ENCODE measurements at places on chromosomes 12 and 14.

- no peaks in the 10 kb centered on the region for H3K36me3 ChIP-seq
- DNase-seq = peak; percentile 15
- H3K27me3 ChIP-seq = peaks cover 2% of the 10 kb centered on the region
- no peak overlapping the region for H3K4me3 ChIP-seq
Observed at GRCh38 chr12:124727264-124727800, 136.3 kb downstream of the SCARB1 start.

- no peaks in the 10 kb centered on the region for H3K36me3 ChIP-seq
- no peaks in the 10 kb centered on the region for H3K27me3 ChIP-seq
- DNase-seq = no peak
- no peaks in the 10 kb centered on the region for H3K4me1 ChIP-seq
Observed at GRCh38 chr14:83470959-83471695, 1937.5 kb upstream of the SEL1L start.

GRCh38 chr12:122839907-122840554, 4.8 kb downstream of the HIP1R start:
- DNase-seq = no peak
- H3K4me3 ChIP-seq = no peak overlapping the region
- H3K27ac ChIP-seq = no peak overlapping the region
- H3K4me1 ChIP-seq = peaks cover 11% of the 10 kb centered on the region
- H3K36me3 ChIP-seq = no peaks in the 10 kb centered on the region

- no peak for DNase-seq
- H3K27me3 ChIP-seq = no peaks in the 10 kb centered on the region
- H3K36me3 ChIP-seq = no peaks in the 10 kb centered on the region
- H3K4me3 ChIP-seq = no peak overlapping the region
- no peak overlapping the region for H3K27ac ChIP-seq
Observed at GRCh38 chr14:74965486-74966153, 10.2 kb upstream of the PGF start.

DNA sequence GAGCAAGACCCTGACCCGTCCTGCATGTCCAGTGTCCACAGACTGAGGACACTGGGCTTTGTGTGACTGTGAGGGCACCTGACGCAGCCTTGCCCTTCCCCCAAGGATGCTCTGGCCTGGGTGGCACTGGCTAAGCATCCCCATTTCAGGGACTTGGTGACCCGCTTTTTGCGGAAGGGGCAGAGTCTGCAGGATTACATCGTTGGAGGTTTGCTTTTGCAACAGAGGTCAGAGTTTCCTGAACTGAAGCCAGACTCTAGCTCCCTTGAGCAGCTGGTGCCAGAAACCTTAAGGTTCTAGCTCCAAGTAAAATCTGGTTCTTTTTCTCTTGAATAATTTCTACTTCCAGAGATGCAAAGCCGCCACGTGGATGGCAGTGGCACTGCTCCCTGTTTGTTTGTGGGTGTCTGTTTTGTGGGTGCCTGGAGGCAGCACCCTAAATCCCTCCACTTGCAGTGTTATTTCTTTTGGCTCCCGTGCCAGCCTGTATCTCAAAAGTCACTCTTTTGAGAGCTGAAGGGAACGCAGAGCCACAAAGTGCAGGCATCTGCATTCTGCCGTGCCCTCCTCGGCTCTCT, 184.7 kb downstream of the TSPAN9 start:
- H3K27ac ChIP-seq = no peak overlapping the region
- no peak for DNase-seq
- H3K27me3 ChIP-seq = no peaks in the 10 kb centered on the region
- H3K4me1 ChIP-seq = no peaks in the 10 kb centered on the region

DNA sequence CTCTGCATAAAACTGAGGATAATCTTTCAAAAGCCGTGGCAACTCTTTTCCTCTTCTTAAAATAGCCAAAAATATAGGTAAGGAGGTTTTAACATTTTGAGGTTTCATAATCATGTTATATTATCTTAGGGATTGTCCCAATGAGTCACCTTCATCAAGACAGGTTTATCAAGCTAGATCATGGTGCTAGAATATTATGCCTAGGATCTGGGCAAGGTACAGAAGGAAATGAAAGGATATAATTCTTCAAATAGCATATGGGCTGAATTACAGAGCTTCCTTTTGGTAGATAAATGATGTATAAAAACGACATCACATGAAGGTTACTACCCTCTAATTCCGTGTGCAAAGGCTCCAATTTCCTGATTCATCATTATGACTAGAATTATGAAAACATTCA, 28.6 kb upstream of the TBC1D15 start:
- H3K4me3 ChIP-seq = no peak overlapping the region
- no peaks in the 10 kb centered on the region for H3K4me1 ChIP-seq
- H3K27ac ChIP-seq = no peak overlapping the region
- H3K27me3 ChIP-seq = peaks cover 8% of the 10 kb centered on the region

GRCh38 chr12:46702581-46703344, 123.0 kb downstream of the SLC38A4 start:
- no peaks in the 10 kb centered on the region for H3K4me1 ChIP-seq
- H3K36me3 ChIP-seq = no peaks in the 10 kb centered on the region
- H3K4me3 ChIP-seq = no peak overlapping the region
- H3K27ac ChIP-seq = no peak overlapping the region
- no peak for DNase-seq

GRCh38 chr12:75087654-75088053, 122.0 kb downstream of the KCNC2 start:
- H3K27me3 ChIP-seq = no peaks in the 10 kb centered on the region
- H3K27ac ChIP-seq = no peak overlapping the region
- DNase-seq = no peak
- no peaks in the 10 kb centered on the region for H3K36me3 ChIP-seq

DNA sequence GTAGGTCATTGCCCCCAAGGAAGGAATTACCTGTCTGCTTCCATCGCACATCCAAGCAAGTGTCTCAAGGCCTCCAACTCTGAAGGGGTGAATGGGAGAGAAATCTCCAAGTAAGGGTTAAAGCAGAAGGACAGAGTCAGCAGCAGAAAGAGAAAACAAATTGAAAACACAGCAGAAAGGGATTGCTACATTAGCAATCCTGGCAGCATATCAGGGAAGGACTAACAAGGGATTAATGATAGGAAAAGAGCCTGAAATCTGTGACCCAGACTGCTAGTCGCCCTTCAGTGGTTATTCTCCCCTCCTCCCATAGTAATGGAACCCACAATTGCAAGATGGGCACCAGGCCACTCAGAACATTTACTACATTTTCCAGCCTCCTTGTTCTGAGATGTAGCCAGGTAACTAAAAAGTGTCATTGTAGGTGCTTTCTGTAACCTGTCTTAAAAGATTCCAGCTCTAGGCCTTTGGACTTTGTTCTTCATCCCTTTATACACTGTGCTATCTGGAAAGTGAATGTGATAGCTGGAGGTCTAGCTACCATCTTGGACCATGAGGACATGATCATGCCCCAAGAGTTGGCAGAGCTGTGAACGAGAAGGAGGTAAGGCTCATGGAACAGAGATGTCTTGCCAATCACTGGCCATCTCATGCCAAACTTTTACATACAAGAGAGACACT, 36.0 kb downstream of the MAP3K9 start:
- H3K36me3 ChIP-seq = no peaks in the 10 kb centered on the region
- H3K27ac ChIP-seq = no peak overlapping the region
- DNase-seq = no peak
- H3K4me1 ChIP-seq = no peaks in the 10 kb centered on the region
- no peak overlapping the region for H3K4me3 ChIP-seq
- no peaks in the 10 kb centered on the region for H3K27me3 ChIP-seq

- no peaks in the 10 kb centered on the region for H3K36me3 ChIP-seq
- H3K4me1 ChIP-seq = peaks cover 30% of the 10 kb centered on the region
- H3K4me3 ChIP-seq = no peak overlapping the region
- H3K27ac ChIP-seq = no peak overlapping the region
- no peaks in the 10 kb centered on the region for H3K27me3 ChIP-seq
- no peak for DNase-seq
Observed at GRCh38 chr12:52043386-52044212, 7.6 kb upstream of the NR4A1 start.

- no peak for DNase-seq
- no peaks in the 10 kb centered on the region for H3K27me3 ChIP-seq
- peaks cover 19% of the 10 kb centered on the region for H3K4me1 ChIP-seq
- peaks cover 26% of the 10 kb centered on the region for H3K36me3 ChIP-seq
- no peak overlapping the region for H3K27ac ChIP-seq
- H3K4me3 ChIP-seq = no peak overlapping the region
Observed at GRCh38 chr14:49581209-49582112, 4.7 kb downstream of the RPS29 start.

GRCh38 chr14:77051116-77051515, 22.6 kb upstream of the IRF2BPL start:
- H3K27ac ChIP-seq = no peak overlapping the region
- peaks cover 10% of the 10 kb centered on the region for H3K4me1 ChIP-seq
- H3K36me3 ChIP-seq = no peaks in the 10 kb centered on the region
- no peaks in the 10 kb centered on the region for H3K27me3 ChIP-seq

- no peaks in the 10 kb centered on the region for H3K27me3 ChIP-seq
- no peak overlapping the region for H3K4me3 ChIP-seq
- peaks cover 7% of the 10 kb centered on the region for H3K36me3 ChIP-seq
- no peaks in the 10 kb centered on the region for H3K4me1 ChIP-seq
- no peak for DNase-seq
- no peak overlapping the region for H3K27ac ChIP-seq
Observed at GRCh38 chr14:70558356-70558755, 23.6 kb upstream of the ADAM20 start.

DNA sequence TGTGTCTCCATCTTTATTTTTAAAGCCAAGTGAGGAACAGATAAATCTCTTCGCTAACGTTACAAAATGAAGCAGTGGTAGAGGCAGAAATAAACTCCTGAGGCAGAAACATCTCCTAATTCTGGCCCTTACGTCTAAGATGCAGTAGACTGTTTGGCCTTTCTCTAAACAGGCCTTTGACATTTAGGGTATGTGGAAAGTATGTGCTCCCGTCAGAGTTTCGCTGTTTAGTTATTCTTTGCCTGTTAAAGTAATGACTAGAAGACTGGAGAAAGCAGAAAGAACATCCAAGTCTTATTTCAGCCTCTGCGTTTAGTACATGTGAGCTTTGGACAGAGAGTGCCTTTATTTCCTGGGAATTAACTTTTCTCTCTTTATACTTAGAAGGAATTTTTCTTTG, 216.6 kb downstream of the RAD51B start:
- no peaks in the 10 kb centered on the region for H3K27me3 ChIP-seq
- H3K27ac ChIP-seq = no peak overlapping the region
- H3K4me3 ChIP-seq = no peak overlapping the region
- H3K4me1 ChIP-seq = no peaks in the 10 kb centered on the region
- no peak for DNase-seq

DNA sequence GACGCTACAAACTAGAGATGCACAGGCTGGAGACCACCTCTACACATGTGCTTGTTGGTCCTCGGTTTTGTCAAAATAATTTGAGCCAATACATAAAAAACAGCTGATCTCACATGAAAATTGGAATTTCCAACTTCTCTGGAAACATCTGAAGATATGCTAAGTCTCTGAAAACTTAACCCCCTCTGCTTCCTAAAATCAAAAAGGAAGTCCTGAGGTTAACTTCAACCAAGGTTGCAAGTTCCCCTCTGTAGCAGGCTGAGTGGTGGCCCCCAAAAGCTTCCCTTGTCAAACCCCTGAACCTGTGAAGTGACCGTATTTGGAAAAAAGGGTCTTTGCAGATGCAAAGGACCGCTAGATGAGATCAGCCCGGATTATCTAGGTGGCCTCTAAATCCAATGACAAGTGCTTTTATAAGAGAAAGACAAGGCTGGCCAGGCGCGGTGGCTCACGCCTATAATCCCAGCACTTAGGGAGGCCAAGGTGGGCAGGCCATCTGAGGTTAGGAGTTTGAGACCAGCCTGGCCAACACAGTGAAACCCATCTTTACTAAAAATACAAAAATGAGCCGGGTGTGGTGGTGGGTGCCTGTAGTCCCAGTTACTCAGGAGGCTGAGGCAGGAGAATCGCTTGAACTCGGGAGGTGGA, 32.0 kb upstream of the VPS37B start:
- H3K36me3 ChIP-seq = no peaks in the 10 kb centered on the region
- no peak for DNase-seq
- H3K27me3 ChIP-seq = no peaks in the 10 kb centered on the region
- H3K4me3 ChIP-seq = no peak overlapping the region

GRCh38 chr14:24159777-24160498, 1.1 kb upstream of the IRF9 start:
- no peak overlapping the region for H3K4me3 ChIP-seq
- H3K27me3 ChIP-seq = no peaks in the 10 kb centered on the region
- H3K4me1 ChIP-seq = peaks cover 37% of the 10 kb centered on the region
- DNase-seq = no peak

- peaks cover 49% of the 10 kb centered on the region for H3K36me3 ChIP-seq
- H3K4me3 ChIP-seq = no peak overlapping the region
- peak overlapping the region; percentile 84 for H3K27ac ChIP-seq
- peaks cover 72% of the 10 kb centered on the region for H3K4me1 ChIP-seq
Observed at GRCh38 chr14:69712599-69713088, 54.3 kb upstream of the SRSF5 start.

All from natural killer cell (primary cell).